Activated naive CD4-positive, alpha-beta T cell treated with anti-CD3 and anti-CD28 coated beads, Interleukin-2, amount 10 ng/mL, durations not matched to agents 5 hours and 36 hours (primary cell): ENCODE measurements at places on chromosomes 3 and 15. TPM values are rescaled to one million over a fixed set of nuclear protein-coding genes. Genes with fewer than 3 reads are reported as not detected.

Gene SERINC4
- total RNA-seq: not detected

Gene PLA2G4F
- not detected for total RNA-seq

Gene LMAN1L
- total RNA-seq: 0.67 TPM

Gene TRPC1
- total RNA-seq: 1.0 TPM

Gene HLTF
- 17.9 TPM for total RNA-seq

Gene CCDC39
- total RNA-seq: not detected

Gene NEIL1
- total RNA-seq: 16.1 TPM

Gene STOML1
- 9.5 TPM for total RNA-seq

Gene GP9
- total RNA-seq: not detected

Gene MAP1A
- 6.4 TPM for total RNA-seq

Gene UBAP1L
- total RNA-seq: 4.9 TPM

Gene GASK1A
- total RNA-seq: not detected

Gene TTLL13
- total RNA-seq: 0.34 TPM

Gene GUCA1C
- not detected for total RNA-seq

Gene DPH6
- 11.8 TPM for total RNA-seq

Gene TUSC7
- total RNA-seq: not detected

Gene ESYT3
- total RNA-seq: 0.22 TPM

Gene AVEN
- 11.6 TPM for total RNA-seq

Gene SAMD7
- not detected for total RNA-seq
